Anterior cingulate cortex (tissue), 58 donors: ENCODE measurements at places on chromosomes 5 and 9.

DNA sequence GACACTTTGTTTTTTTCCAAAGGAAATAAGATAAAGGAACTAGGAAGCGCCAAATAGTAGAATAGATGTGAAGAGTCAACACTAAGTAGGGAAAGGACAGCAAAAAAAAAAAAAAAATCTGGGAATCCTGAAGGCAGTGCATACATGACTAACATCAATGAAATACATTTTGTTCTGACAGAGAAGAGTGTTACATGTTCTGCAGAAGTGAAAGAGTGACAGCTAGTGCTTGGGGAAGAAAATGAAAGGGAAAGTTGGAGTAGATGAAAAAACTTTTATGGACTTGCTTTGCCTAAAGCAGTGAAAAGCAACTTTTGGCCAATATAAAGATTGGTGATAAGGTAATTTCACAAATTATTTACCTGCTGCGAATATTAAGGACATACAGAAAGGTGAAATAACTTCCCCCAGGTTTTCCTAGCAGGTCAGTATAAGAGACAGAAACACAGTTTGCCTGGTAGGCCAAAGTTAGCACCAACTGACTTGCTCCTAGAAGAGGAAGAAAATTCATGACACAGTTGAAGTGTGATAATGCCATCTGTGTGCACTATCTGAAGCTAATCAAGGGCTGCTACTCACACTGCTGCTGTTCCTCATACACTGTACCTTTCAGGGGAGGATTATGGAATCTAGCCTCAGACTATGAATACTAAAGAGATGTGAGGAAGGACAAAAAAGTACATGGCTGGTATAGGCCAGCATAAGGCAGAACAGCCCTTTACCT is 38.6 kb downstream of the RANBP6 start:
- DNase-seq = no peak

- DNase-seq = no peak
These were observed 330.8 kb upstream of the RFX3 start for GRCh38 chr9:3856592-3856991.

DNA sequence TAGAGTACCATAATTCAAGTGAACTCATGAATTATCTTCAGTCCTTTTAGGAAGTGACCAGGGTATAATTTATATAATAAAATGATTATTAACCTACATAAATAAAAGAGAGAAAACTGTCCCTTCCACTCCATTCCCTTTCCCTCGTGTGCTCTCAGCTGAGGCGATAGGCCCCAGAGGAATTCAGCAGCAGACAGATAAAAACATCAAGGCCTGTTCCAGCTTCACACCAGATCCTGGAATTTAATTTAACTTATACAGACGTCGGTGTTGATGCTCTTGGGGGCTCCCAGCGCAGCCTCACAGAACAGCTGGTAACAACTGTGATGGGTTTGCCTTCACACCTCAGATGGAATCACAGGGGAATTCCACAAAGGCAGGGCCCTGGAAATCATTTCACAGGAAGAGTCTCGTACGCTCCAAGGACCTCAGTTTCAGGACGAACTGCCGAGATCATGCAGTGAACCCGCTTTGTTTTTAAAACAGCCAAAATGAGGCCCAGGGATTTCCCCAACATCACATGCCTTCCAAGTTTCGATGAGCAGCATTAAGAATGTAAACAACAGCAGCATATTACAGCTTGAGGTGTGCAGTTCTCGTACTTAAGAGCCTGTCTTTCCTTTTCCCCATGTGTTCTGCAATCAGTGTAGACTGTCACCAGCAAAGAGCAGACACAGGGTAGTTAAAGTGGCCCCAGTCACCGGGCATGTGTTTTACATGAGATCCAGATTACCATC is 73.6 kb upstream of the ALDH1B1 start:
- DNase-seq = no peak

DNA sequence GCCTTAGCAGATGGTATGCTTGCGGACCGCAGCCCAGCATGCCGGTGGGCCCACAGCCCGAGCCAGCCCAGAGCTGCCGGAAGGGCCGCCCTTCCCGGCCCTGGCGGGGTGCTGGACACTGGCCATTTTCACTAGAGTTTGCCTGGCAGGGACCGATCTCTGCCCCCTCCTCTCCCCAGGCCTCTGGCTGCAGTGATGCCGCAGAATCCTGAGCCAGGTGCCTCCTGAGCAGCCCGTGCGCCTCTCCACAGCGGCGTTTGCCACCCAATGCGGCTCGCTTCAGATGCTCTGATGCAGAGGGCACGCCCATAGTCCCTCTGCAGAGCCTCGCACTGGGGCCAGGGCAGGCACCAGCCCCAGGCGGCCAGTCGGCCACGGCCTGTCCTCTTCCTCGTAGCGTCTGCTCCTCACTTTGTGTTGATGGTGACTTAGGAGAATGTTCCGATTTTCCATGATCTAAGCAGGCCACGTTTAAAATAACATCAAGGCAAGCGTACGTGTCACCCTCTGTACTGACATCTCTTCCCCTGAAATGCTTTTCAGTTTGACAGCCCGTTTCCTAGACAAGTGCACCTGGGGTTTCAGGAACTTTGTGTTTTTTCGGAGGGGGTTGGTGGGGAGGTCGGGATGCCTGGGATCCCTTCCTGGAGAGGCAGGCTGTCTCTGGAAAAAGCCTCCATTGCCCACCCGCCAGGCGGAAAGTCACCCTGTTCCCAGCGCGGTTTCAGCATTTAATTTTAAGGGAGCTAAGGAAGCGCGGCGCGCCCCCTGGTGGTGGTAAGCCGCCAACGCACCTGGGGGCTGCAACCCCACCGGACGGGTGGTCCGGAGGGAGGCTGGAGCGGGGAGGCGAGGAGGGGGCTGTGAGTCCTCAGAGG is 29.8 kb upstream of the HMCN2 start:
- peak; percentile 66 for DNase-seq

DNA sequence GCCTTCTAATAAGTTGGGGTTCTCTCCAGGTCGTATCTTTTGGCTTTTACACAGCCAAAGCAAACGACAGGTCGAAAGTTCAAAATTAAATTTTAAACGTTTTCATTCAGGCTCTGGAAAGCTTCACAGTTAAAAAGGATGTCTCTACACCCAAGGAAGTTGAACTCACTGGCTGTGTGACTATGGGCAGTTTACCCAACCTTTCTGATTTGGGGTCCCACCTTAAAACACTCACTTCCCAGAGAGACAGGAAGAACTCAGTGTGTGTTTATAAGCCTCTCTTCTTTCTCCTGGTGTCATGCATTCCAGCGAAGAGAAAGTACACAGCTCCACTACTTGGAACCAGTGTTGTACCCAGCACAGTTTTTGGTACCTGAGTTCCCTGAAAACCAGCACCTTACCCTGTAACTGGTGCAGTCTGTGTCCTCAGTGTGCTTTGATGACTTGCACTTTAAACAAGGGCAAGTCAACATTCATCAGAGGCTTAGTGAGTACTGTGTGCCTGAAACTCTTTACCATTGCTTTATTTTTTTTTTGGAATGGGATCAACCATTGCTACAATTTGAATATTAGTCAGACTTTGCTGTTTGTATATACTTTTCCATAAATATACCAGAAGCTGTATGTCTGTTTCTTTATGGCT is 1.7 kb downstream of the SRD5A1 start:
- no peak for DNase-seq

- no peak for DNase-seq
These were observed 218.0 kb upstream of the C9orf72 start for GRCh38 chr9:27791311-27791710.

DNA sequence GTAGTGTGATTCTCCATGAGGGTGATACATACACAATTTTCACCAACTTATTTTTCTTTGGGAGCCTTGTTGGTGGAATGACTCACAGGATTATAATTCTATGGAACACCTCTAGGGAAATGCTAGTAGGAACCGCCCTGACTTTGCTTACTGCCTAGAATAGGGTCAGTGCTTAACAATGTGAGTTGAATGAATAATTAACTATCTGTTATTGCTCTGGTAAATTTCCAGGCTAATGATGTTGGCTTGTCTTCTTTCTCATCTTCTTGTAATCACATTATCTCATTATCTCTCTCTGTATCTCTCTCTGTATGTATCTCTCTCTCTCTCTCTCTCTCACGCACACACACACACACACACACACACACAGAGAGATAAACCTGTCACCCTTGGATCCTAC is 291.1 kb downstream of the TRIM32 start:
- no peak for DNase-seq

DNA sequence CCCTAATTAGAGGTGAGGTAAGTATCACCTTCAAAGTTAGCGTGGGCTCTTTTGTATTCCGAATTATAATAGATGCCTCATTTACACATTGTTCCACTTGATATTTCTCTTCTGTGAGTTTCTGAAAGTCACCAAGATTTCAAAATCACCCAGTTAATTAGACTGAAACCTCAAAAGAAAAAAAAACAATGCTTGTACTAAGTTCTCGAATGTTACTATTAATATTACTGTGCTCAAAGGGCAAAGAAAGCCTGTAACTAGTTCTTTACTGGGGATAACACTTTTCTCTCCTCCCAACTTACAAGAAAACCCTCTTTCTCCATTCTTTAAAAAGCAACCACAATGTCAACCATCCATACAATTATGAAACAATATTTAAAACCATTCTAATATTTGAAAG is 98.5 kb downstream of the STRBP start:
- no peak for DNase-seq

GRCh38 chr9:106766616-106767015 is 96.3 kb upstream of the ZNF462 start:
- no peak for DNase-seq

- no peak for DNase-seq
These were observed 55.2 kb downstream of the RASEF start for GRCh38 chr9:83007521-83008300.

- DNase-seq = no peak
These were observed 192.4 kb downstream of the ANXA1 start for GRCh38 chr9:73344060-73344459.

DNA sequence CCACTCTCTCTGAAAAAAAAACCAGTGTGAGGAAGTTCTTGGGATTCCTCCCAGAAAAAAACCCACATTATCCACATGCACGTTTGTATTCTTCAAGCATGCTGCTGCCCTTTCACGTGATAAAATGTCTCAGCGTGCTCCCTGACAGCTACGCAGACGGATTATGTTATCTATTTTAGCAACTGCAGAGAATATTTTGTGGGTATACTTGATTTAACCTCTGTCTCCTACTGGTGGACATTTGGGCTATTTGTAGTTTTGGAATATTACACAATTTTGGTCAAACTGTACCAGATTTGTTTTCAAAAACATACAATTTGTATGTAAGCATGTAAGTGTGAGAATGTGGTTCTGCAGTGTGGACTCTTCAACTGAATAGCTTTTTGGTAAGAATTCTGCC is 10.7 kb downstream of the PRRC2B start:
- no peak for DNase-seq

DNA sequence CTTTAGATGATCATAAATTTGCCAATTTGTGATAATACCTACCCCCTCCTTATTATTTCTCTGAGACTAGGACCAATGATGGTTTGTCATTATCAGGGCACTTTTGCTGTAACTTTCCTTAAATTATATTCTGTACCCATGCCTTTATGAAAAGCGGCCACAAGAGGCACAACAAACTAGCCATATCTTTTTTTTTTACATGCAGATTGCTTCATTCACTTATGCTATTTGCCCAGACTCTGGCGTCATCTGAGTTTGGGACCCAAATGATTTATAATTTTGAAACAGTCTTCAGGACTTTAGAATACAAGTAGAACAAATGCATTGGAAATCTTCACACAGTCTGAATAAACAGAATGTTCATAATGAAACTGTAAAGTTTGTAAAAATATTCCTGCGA is 408.1 kb downstream of the MAT2B start:
- DNase-seq = no peak

DNA sequence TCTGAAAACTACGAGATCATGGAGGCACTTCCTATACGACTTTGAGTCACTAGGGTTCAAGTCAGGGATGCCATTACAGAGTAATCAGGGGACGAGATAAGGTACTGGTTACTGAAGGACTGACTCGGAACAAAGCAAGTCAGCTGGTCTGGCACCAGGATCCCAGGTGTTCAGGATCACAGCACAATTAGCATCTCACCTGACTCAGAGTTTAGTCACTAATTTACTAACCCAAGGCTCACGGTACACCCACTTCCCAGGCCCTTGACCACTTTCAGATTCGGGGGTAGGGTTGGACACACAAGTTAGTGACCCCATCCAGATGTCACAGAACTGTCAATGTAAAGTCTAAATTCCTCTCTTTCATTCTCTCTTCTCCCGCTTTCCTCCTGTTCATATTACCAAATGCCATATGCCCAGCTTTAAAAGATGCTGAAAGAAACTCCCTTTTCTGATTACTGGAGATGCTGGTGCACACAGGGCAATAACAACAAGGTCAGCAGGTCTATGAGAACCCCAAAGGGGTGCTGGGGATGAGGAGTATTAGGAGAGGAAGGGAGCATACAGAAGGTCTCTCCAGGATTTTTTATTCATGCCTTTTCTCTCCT is 657.8 kb downstream of the TLE1 start:
- DNase-seq = no peak
